NCI-H1105 (cell line): ENCODE measurements at places on chromosomes 2 and 18.

- DNase-seq, result no peak
Measured at GRCh38 chr2:159071190-159071915, 102.9 kb downstream of the TANC1 start.

DNA sequence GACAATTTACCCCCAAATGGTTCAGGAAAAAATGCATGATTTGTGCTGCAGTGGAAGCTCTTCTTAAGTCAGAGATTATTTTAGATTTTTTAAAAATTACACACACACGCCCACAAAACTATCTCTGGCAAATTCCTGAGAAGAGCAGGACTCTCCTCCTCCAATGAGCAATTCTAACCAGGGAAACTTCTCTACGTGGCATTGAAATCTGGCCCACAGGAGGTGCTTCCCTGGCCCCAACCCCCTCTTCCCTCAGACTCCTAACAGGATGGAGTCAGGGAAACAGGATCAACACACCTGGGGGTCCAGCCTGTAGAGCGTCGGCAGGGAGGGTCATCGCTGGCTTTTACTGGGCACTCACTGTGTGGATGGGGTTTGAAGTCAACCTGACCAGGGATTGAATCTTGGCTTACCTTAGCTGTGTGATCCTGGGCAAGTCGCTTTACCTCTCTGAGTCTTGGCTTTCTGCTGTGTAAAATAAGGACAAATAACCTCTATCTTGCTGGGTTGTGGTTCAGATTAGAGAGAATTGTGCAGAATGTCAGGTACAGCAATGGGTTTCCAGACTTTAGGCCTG is 65.4 kb upstream of the ASAP2 start:
- DNase-seq, result no peak

DNA sequence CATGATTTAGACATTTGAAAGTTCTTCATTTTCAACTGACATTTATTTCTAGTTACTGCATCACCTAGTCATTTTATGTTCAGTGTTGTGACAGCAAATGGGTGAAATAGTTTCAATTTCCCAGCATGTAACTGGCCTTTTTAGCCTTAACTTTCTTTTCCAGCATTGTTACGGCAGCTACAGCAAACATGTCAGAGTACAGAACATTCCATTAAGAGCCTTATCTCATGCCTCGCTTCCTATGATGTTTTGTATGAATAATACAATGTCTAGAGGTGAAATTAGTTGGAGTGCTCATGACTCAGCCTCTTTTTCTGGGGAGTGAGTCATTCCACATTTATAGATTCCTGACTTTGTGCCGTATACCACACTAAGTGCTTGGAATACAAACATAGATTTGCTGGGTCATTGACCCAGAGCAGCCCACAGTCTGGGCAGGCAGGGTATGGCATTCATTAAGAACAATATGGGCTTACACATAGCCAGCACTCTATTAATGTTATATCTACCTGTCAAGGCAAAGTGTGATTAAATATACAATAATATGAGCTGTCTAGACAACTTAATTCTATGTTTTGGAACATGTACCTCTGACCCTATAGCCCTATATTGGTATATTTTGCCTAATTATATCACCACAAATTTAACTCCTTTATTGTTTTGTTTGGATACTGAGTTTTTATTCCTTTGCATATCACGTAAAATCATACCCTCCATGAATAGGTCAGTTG is 72.2 kb downstream of the MAP2 start:
- DNase-seq, result no peak

DNA sequence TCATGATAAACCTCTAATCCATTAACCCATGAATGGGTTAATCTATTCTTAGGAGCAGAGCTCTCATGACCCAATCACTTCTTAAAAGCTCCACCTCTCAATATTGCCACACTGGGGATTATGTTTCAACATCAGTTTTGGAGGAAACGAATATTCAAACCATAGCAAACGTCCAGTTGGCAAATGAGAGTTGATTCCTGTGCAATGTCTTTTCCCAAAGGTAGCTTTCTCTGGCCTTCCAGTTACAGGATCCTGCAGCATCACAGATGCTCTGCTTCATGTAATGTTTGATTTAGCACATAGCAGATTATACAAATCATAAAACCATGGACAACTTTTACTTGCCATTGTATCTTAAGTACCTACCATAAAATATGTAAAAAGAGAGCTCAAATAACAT is 481.0 kb downstream of the TNS1 start:
- no peak for DNase-seq

GRCh38 chr18:3857544-3857943 is 407.6 kb downstream of the TGIF1 start:
- DNase-seq, result no peak

DNA sequence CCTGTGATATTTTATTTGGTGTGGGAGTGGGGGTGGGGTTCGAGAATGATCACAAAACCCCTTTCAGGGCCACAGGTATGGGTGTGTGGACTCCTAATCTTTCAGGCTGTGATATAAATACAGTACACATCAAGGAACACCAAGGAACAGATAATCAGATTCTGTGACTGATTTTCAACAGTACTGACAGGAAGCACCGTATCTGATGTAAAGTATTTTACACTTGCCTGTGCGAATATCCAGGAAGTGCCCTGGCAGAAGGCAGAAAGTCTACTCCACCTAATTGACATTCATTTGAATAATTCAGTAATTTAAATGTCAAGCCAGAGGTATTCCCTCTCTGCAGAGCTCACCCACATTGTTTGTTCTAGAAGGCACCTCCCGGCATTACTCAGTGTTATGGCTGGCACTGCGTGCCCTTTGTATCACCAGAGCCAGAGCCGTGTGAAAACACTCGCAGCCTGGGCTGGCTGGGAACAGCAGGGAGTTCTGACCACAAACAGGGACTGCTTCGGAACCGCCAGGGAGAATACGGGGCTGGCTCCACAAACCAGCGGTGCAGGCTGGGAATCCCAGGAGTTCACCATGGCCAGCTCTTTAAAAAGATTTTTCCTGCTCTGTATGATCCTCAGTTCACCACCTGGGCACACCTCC is 91.8 kb downstream of the ACVR1 start:
- DNase-seq, result no peak

- no peak for DNase-seq
Measured at GRCh38 chr2:181054843-181055242, 74.4 kb downstream of the UBE2E3 start.
